Stimulated activated CD4-positive, alpha-beta T cell treated with anti-CD3 and anti-CD28 coated beads, Interleukin-1b, Interleukin-23, amount 100 ng/mL, for 4 hours (primary cell): ENCODE measurements at places on chromosomes 1 and 21.
A peak's percentile ranks its signal among the peaks of the same experiment; 100 is the strongest.

GRCh38 chr1:3940754-3941345 is 40.8 kb upstream of the C1orf174 start:
- no peak for DNase-seq

- no peak for DNase-seq
These were observed 575.8 kb downstream of the NUF2 start for GRCh38 chr1:163897412-163898155.

DNA sequence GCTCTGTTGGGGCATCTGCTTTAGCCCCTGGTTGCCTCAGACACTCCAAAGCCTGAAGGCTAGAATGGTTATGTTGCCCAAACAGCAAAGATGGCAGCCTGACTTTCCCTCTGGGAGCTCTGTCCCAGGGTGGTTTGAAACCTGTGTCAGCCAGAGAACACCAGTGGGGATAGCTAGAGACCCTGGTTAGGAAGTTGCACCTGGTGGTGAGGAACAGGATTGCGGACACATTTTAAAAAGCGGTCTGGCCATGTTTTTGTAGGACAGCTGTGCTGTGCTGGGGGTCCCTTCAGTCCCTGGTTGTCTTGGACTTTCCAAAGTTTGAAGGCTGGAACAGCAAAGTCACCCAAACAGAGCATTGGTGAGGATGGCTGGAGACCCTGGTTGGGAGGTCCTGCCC is 87.8 kb downstream of the DNM3 start:
- DNase-seq = no peak

DNA sequence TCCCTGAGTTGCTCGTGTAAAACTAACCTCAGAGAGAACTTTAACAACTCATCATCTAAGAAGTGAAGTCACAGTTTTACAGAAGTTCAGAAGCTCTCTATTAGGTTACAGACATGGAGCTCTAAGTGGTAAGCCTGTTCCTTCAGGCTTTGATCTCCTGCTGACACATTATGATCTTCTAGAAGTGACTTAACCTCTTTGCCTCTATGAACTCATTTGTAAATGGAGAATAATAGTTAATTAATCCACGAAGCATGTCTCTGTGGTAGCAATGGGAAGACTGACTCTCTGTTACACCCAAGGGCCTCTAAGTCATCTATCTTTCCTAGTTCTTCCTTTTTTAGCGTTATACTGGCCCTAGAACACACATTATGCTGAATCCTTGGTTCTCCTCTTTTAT is 157.9 kb upstream of the NRIP1 start:
- DNase-seq = no peak

GRCh38 chr1:200336901-200337391 is 72.9 kb downstream of the ZNF281 start:
- DNase-seq = no peak

- DNase-seq = peak; percentile 60
These were observed at the start of gene RALGPS2 for GRCh38 chr1:178724728-178725465. RALGPS2 (plus strand) TSS chr1:178725244; CDS start chr1:178776765, 51,521 bp downstream.

DNA sequence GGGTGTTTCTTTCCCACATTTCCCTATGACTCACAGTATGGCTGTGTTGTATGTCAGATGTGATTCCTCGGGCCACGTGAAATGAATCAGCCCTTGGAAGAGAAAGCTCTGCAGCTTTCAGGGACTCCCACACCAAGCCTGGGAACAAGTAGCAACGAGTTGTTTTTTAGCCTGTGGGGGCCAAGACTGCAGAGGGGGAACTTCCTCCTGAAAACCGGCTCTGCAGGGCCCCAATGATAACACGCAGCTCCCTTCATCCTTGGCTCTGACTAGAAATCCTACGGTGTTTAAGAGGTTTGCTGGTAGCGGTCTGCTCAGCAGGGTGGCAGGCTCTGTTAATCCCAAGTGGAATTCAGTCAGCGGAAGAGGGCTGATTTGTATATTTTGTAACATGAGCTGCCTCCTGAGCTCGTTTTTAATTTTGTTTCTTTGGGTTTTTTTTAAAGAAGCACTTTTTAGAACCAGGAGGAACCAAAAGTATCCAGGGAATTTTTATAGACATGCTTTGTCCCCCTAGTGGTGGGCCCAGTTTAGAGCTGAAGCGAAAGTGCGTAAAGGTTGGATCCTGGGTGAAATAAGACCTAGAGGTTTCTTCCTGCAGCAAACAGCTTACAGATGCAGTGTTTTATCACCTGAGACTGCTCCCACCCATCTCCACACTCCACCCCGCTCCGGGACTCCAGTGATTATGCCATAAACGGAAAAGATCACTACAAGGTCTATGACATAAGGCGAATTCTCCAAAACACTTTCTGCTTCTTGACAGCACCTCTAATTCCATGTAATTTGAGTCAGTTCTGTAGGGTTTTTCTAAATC is 48.8 kb downstream of the LAMC2 start:
- no peak for DNase-seq

DNA sequence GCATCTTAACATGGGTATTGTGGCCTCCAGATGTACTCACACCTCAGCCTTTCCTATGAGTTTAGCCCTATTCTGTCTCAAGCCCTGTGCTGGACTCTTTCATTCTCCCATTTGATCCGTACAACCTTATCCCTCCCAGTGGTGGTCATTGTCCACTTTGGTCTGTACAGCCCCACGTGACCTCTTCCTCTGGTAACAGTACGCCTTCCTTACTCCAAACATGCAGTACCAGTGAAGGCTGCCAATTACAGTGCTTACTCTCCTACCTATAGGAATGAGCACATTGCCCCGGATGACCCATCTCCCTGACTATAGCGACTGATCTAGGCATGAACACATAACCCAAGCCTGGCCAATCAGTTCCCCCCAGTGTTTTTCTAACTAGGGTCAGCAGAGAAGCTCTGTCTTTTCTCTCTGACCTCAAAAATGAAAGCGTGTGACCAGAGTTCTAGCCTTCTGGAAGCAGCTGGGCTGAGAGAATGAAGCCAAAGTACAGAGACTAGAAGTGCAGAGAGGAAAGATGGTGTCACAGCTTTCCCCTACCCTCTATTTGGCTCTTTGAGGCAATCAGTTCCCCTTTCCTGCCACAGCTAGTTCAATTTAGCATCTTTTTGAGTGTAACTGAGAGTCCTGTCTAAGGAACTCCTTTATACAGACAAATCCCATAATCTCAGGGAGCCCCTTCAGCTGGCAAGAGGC is 9.9 kb upstream of the QSOX1 start:
- DNase-seq = no peak

DNA sequence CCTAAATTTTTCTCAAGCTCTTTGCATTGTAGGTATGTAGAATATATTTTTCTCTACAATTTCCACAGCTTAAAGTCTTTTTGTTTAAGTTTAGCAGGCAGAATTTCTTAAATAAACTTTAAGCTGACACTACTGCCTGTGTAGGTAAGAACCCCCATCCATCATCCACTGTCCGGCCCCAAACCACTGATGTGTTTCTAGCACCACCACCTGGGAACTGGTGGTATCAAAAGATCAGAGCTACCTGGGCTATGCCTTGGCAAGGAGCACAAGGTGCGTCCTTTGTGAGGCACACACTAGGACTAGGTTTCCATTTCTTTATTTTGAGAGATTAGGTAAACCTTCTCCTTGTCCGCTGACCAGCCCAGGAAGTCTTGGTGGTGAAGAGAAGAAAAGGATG is 10.5 kb upstream of the LELP1 start:
- no peak for DNase-seq

- no peak for DNase-seq
These were observed 44.1 kb downstream of the CD247 start for GRCh38 chr1:167474191-167474641.

DNA sequence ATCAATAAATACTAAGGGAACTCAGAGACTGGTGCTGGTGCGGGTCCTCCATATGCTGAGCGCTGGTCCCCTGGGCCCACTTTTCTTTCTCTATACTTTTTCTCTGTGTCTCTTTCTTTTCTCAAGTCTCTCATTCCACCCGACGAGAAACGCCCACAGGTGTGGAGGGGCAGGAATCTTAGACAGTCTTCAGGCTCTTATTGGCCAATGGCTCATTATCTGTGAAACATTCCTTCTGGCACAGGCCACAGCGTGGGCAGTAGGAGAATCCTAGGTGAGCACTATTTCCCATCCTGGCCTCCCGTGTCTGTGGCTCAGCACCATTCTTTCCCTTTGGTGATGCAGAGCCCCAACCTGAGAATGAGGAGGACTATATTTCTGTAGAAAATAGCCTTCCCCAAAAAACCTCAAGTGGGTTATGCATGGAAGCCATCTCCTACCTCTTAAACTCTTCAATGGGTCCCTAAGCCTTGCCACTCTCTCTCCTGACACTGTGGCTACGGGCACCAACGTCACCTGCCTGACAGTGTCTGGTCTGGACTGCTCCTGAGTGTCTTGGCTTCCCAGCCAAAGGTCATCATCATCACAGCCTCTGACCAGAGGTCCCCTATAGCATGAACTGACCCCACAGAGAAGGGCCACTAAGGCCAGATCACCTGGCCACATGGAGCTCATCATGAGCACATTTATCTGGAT is 6.2 kb upstream of the SLAMF1 start:
- DNase-seq = no peak

DNA sequence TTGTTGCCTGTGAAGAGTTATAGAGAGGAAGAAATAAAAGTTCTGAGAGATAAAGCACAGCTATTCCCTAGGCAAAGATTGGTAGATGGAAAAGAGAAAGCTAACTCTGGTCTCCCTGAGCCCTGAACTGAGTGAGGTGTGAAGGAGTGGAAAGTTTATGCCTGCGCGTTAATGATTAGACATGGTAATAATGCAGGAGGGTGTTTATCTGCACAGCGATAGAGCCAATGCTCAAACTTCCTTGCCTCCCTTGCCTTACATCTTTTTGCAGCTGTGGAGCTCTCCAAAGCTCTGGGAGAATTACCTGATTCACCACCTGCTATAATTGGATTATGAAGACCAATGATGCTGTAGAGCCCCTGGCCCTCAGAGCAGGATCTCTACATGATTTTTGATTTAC is 32.8 kb upstream of the CHRM3 start:
- no peak for DNase-seq

- no peak for DNase-seq
These were observed 95.9 kb downstream of the PLD5 start for GRCh38 chr1:242428399-242429190.

DNA sequence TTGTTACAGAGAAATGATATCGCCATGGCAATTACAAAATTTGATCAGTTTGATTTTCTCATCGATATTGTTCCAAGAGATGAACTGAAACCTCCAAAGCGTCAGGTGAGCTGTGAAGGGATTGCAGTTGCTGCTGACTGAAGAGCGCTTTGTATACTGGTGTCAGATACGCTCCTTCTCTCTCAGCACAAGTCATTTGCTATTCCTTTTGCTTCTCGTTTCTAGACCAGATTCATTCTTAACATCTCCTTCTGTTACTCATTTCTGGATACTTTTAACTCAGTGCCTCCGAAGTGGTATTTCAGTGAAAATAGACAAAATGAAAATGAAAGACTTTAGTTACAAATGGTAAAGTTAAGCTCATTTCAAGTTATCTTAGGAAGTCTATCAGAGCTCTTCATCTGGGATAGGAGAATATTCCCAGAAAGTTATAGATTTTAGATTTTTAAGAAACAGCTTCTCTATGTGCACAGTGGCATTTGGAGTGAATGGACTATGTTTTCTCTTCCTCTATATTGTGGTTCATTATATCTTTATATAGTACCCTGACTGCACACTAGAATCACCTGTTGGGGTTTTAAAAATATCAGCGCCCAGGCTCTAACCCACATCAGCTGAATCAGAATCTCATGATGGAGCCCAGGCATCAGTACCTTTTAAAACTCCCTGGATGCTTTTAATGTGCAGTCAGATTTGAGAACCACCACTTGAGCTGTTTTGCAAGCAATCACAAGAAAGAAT is 30.3 kb upstream of the KCNQ4 start:
- no peak for DNase-seq

GRCh38 chr1:87449348-87449963 is 120.8 kb downstream of the LMO4 start:
- DNase-seq = no peak

- DNase-seq = no peak
These were observed 96.2 kb upstream of the IRF2BP2 start for GRCh38 chr1:234706199-234706598.

GRCh38 chr1:115331558-115332331 is 6.3 kb downstream of the NGF start:
- no peak for DNase-seq

DNA sequence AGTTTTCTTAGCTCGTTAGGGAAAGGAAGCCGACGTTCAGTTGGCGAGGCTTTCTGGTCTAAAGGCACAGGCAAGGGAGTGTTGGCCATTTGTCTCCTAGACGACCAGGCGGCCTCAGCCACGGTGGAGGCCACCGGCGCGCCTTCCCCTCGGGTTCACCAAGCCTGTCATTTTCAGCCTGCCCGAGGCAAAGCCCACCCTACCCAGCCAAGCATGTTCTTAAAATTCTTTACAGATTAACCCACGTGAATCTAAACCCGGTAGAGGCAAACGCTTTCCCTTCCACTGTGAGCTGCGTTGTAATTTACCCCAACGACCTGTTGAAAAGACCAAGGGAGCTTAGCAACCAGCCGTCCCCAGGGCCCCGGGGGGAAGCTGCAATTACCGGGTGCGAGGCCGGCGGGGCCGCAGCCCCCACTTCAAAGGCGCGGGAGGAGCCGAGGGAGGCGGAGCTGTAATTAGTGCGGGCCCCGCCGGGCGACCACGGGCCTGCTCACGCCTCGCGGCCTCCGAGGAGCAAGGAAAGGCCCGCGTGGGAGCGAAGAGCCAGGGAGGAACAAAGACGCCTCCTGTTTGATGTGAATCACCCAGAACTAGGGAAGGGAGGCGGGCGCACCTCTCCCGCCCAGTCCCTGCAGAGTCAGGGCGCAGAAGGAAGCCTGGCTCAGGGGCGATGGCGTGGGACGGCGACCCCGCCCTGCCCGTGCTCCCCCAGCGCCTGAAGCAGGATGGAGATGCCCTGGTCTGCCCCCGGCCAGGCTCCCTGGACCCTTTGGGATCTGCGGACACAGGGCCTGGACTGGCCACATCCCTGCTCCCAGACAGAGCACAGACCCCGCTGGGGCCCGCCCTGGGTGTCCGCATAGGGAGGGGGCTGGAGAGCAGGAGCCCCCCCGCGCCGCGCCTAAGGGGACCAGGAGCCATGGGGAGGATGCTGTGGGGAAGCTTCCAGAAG is 12.1 kb upstream of the TSPEAR start:
- DNase-seq = no peak

GRCh38 chr1:85223334-85223733 is 22.5 kb upstream of the SYDE2 start:
- DNase-seq = no peak

GRCh38 chr1:19138958-19139581 is 71.0 kb downstream of the UBR4 start:
- DNase-seq = no peak

- no peak for DNase-seq
These were observed 31.9 kb downstream of the MAP10 start for GRCh38 chr1:232837087-232837486.

GRCh38 chr21:38293113-38293512 is 36.3 kb downstream of the KCNJ15 start:
- DNase-seq = no peak
